Bronchial epithelial cell (primary cell): ENCODE measurements at places on chromosomes 12 and 14. TPM values are rescaled to one million over a fixed set of nuclear protein-coding genes. Genes with fewer than 3 reads are reported as not detected.

EPYC gene
- not detected in 2 replicates for total RNA-seq

DDN gene
- total RNA-seq: 0.13 and 0.26 TPM in 2 replicates

OVCH1 gene
- 0.26 TPM in 1 of 2 replicates, not detected in the other for total RNA-seq

AKAP3 gene
- total RNA-seq: 0.53 and 2.0 TPM in 2 replicates

L2HGDH gene
- total RNA-seq: 6.6 and 7.8 TPM in 2 replicates

ART4 gene
- not detected in 2 replicates for total RNA-seq

TAC3 gene
- not detected in 2 replicates for total RNA-seq

SOX5 gene
- under 0.01 TPM in 2 replicates for total RNA-seq

IAPP gene
- not detected in 2 replicates for total RNA-seq

DNAJC22 gene
- 0.13 and 0.26 TPM in 2 replicates for total RNA-seq

CHPT1 gene
- total RNA-seq: 2.3 and 3.2 TPM in 2 replicates

STAT6 gene
- total RNA-seq: 30.8 and 77.7 TPM in 2 replicates

HOXC12 gene
- not detected in 2 replicates for total RNA-seq

TAS2R31 gene
- total RNA-seq: 1.3 and 2.0 TPM in 2 replicates

CHGA gene
- total RNA-seq: not detected in 2 replicates
